ENCODE measurements at places on chromosomes 5 and 9.

GRCh38 chr9:109158651-109159050, 8.4 kb downstream of the FRRS1L start:
- DNase-seq: no peak

DNA sequence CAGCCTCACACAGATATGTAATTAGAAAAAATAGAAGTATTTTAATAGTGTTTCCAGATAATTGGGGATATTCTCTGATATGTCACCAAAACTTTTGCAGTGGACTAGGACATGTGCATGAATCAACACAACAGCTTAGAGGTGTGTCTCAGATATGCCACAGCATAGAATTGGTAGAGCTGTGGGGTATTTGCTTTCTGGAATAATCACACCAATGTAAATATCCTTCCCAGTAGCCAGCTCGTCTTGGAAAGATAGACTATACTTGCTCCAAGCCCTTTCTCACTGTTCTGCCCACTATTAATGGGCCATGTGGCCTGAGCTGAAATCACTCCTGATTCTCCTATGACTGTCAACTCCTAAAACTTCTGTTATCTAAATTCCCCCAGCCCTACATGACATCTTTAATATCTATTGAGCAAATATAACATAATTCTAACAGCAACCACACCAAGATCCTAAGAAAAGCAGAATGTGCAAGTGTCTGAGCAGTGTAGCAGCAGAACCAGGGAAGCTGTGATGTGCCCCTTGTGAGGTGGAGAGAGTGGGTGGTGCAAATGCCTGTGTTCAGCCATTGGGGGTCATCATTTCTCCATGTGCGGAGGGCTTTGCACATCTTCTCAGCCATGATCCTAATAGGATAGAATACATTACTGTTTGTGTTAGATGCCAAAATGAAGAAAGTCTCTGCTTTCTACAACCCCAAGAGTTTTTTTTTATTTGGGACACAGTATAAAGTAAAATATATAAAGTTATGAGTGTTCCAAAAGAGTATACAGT, 65.0 kb downstream of the MELK start:
- DNase-seq: no peak

DNA sequence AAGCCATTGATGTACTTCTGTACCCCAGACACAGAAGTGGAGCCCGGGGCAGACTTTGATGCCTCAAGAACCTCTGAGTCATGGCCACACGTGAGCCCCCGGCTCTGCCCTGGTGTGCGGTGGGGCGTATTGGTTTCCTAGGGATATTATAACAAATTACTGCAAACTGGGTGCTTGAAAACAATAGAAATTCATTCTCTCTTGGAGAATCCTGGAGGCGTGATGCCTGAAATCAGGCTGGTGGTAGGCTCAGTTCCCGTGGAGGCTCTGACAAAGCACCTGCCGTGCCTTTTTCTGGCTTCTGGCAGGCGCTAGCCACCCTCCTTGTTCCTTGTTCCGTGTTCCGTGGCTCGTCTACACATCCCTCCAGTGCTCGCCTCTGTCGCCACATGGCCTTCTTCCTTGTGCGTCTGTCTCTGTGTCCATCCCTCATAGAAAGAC, 24.2 kb downstream of the NEK6 start:
- DNase-seq: no peak

DNA sequence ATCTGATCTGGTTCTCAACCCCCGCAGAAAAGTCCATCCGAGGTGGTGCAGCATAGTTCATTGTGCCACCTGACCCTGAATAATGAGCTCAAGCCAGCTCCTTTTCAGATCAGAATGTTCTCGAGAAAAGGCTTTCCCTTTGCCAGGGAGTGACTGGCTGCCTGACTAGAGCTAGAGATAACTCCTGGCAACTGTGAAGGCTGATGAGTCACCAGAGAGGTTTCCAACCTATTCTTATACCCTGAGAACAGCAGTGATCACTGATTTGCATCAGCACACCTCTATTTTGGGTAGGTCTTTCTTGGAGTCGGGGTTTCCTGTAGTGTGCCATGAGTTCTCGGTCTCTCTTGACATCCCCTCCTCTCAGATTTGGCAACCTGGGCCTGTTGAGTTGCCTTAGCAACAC, 127.9 kb downstream of the PIK3R1 start:
- DNase-seq: peak; percentile 67

- no peak for DNase-seq
These were observed 198.0 kb downstream of the CAAP1 start for GRCh38 chr9:26694381-26695297.

DNA sequence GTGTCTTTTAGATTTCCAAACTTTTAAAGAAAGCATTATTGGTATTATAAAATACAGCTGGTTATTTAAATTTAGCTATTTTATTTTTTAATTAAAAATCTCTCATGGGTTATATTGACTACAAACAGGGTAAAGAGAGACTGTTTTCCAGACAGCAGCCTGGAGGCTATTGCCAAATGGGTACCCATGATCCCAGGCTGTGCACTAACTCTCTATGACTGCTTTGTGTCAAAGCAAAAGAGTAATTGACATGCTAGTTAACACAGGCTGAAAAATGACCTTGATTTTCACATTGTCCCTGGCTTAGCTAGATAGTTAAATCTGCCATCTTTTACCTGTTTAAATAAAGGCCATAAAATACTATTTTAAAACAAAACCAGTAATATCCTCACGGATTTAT, 589.7 kb downstream of the ANXA1 start:
- DNase-seq: no peak

GRCh38 chr9:36517131-36517530, 55.6 kb upstream of the MELK start:
- no peak for DNase-seq

DNA sequence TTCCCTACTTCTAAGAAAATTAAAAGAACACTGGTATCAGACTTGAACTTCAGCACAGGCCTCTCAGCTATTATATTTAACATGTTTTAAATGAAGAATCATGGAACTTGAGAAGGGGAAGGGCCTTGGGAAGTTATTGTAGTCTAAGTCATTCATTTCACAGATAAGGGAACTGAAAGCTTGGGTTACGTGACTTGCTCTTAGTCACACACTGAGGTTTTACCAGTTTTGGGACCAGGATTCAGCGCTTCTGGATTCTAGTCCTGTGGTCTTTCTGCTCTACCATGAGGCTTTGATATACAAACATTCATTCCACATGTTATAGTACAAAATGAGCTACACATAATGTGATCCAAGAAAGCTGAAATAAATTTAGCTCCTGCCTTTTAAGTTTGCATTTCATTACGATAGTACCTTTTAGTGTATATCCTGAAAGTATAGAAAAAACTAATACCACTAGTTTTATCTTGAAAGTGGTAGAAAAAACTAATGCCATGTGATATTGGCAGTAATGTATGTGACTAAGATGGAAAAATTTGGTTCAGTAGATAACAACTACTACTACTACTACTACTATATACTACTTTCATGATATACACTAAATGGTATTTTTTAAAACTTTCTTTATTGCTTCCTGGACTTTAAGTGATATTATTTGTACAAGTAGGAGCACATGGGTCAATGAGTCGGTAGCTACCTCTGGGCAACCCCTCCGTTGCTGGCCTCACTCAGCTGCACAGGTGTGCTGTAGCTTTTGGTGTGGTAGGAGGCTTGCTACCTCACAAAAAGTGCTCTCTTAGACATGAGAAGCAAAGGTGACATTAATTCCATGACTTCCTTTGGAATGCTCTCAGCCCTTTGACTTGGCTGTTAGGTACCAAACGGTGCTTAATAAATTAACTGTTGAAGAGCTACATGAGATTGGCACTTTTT, 40.7 kb downstream of the F2RL2 start:
- peak; percentile 71 for DNase-seq

DNA sequence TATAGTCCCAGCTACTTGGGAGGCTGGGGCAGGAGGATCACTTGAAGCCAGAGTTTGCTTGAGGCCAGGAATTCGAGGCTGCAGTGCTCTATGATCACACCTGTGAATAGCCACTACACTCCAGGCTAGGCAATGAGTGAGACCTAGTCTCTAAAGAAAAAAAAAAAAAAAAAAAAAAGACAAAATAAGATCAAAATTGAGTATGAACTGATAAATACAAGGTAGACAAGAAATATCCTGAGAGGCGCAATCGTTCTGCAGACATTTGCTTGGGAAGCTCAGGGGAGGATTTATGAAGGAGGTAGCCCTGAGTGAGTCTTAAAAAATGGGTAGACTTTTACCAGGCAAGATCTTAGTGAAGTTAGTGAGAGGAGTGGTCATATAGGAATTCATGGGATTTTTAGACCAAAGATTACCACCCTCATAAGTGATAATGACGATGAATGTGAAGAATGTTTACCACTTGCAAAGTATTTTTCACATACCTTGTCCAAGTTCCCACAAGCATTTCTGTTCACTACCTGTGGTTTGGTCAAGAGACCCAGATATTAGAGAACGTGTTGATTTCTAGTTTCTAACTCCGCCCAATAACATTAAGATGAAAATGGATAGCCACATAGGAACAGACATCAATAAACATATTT, 4.4 kb downstream of the PDCD1LG2 start:
- peak; percentile 83 for DNase-seq

GRCh38 chr9:121281614-121282276, 13.8 kb downstream of the GSN start:
- no peak for DNase-seq

GRCh38 chr9:2663461-2664173, 42.0 kb downstream of the VLDLR start:
- no peak for DNase-seq

- DNase-seq: no peak
These were observed 153.5 kb downstream of the RAPGEF6 start for GRCh38 chr5:131481569-131481968.

GRCh38 chr9:77305622-77306400, 128.5 kb downstream of the VPS13A start:
- DNase-seq: no peak

Measured in GM12865 (cell line).